ENCODE measurements at places on chromosomes 12 and 14.
A peak's percentile ranks its signal among the peaks of the same experiment; 100 is the strongest.

DNA sequence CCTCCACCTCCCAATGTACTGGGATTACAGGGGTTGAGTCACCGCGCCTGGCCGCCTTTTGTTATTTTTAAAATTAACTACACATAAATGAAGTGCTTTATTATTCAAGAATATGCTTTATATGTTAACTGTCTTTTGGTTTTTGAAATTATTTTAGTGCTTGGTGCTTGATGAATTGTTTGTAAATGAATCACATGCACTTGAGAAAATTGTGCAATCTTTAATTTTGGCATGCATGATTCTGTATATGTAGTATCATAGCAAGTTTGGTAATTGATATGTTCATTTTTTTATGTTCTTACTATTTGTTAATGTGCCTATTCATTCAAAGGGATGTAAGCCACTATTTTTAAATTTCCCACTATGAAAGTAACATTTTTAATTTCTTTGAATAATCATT, 440.9 kb downstream of the NAV3 start:
- no peak for DNase-seq

GRCh38 chr12:108112832-108113556, 16.1 kb upstream of the WSCD2 start:
- no peak for DNase-seq

DNA sequence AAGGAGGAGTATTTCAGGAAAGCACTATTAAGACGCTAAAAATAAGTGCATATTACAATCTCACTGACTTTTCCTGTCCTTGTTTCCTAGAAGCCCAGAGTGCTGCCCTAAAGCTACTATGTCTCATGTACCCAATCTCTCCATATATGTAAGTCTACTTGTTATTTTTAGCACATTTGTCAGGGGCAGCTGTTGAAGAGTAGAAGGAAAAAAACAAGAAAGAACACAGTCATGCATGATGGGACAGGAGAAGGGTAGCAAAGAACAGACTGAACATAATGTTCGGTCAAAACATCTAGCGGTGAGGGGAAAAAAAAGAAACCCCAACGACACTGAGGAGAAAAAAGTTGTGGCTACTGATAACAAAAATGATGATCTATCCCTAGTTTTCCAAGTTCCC, 14.3 kb downstream of the YBX3 start:
- no peak for DNase-seq

- peak; percentile 52 for DNase-seq
Observed at GRCh38 chr14:95319312-95320077, at the start of gene CLMN. Gene CLMN (minus strand): TSS chr14:95319908. CDS start chr14:95319792, 116 bp downstream.

- no peak for DNase-seq
Observed at GRCh38 chr14:101840649-101841369, 79.3 kb downstream of the PPP2R5C start.

- peak; percentile 94 for DNase-seq
Observed at GRCh38 chr12:131949431-131950181, at the start of gene EP400. Gene EP400 (plus strand): TSS chr12:131949942. CDS start chr12:131960620, 10,678 bp downstream.

- no peak for DNase-seq
Observed at GRCh38 chr12:50562520-50563433, 58.0 kb downstream of the DIP2B start.

- no peak for DNase-seq
Observed at GRCh38 chr12:107200394-107200793, 107.0 kb upstream of the CRY1 start.

DNA sequence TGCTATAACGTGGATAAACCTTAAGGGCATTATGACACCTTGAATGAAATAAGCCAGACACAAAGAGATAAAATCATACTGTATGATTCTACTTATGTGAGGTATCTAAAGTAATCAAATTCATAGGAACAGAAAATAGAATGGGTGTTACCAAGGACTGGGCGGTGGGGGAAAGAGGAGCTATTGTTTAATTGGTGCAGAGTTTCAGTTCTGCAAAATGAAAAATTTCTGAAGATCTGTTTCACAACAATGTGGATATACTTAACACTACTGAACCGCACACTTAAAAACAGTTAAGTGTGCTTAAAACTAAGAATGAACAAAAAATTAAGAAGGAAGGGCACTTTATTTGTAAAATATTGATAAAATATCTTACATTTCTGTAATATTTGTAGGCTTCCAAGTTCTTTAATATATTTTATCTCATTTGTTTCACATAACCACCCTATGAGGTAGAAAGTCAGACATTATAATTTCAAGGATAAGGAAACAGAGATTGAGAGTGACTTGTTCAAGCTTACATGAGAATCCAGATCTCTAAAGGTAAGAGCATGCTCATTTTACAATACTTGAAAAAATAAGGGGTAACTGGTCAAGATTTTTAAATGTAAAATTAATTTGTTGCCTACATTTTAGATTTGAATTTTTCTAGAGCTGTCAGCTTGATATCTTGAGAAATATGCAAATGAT, 14.9 kb downstream of the LTA4H start:
- peak; percentile 69 for DNase-seq

- peak; percentile 63 for DNase-seq
Observed at GRCh38 chr12:1616233-1617066, 12.6 kb upstream of the WNT5B start.

DNA sequence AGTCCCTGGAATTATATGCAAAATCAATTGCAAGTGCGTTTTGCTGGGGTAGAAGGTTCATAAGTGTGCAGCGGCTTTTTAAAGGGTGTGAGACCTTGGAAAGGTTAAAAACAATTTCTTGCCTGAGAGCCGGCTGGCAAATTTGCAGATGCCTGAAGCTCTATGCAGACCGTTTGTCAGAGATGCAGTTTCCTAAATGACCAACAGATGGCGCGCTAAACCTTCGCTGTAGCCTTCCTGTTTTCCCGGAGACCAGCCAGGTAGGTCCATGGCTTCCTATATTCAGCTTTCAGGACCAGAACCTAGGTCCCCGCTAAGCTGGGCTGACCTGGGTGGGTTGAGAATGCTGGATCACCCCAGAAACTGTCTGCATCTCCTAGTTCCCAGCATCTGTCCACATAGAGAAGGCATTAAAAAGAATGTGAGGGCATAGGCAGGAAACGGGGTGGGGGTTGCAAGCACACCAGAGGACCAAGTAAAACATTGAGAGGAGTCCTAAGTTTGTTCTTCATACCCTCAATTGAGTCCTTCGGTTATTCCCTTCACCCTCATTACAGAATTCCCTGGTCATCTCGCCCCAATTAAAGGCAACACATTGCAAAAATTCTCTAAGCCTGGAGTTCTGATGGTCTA, 5.7 kb upstream of the NOS1 start:
- DNase-seq: peak; percentile 59

DNA sequence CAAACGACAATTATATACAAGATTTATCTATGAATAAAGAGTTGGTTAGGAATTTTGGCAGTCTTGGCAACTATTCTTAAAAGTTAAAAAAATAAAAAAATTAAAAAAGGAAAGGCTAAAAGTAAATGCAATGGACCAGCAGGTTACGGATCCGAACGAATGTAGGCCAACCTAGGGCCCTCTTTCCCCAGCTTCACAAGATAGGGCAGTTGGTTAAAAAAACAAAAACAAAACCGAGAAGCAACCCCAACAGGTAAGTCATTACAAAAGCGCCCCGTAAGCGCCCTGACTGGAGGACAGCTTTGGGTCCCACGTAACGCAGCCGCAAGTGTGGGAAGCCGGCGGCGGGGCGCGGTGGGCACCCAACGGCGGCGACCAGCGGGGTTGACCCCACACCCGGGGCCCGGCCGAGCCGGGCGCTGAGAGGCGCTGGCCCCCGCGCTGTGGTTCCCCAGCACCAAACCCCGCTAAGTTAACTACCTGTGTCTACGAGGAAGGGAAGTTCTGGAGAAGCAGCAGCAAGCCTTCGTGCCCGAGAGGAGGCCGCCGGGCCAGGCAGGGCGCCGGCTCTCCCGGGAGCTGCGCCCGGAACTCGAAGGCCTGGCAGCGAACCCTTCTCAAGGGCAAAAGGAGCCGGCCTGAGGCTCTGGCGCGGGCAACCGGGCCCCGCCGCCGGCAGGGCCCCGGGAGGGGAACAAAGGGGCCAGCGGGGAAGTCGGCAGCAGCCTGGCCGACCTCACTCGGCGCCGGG, 882 bp downstream of the HECTD1 start:
- DNase-seq: peak; percentile 30

- no peak for DNase-seq
Observed at GRCh38 chr12:70176290-70176689, 66.9 kb upstream of the CNOT2 start.

GRCh38 chr14:94470311-94470710, 5.7 kb downstream of the SERPINA9 start:
- no peak for DNase-seq

GRCh38 chr12:107404981-107405380, 280.6 kb upstream of the PWP1 start:
- peak; percentile 7 for DNase-seq
